Cortex of kidney (tissue), 1 donor: ENCODE measurements at places on chromosomes 5 and 9.

- no peak for DNase-seq
These were observed 471.9 kb upstream of the RGMB start for GRCh38 chr5:98301547-98301946.

DNA sequence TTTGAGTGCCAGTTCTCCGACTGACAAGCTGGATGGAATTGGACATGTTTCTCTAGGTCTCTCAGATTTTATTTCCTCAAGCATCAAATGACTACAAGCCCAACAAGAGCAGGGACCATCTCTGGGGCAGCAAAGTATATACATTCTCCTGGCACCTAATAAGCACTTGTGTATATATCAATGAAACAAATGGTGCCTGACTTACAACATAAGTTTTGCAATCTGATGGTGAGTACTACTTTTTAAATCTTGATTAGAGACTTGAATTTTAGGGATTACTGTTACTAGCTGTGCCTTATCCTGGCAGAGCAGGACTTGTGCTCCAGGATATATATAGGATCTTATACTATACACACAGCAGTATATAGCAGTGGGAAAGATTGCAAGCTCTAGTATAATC lies 8.8 kb upstream of the ABLIM3 start:
- DNase-seq: no peak

DNA sequence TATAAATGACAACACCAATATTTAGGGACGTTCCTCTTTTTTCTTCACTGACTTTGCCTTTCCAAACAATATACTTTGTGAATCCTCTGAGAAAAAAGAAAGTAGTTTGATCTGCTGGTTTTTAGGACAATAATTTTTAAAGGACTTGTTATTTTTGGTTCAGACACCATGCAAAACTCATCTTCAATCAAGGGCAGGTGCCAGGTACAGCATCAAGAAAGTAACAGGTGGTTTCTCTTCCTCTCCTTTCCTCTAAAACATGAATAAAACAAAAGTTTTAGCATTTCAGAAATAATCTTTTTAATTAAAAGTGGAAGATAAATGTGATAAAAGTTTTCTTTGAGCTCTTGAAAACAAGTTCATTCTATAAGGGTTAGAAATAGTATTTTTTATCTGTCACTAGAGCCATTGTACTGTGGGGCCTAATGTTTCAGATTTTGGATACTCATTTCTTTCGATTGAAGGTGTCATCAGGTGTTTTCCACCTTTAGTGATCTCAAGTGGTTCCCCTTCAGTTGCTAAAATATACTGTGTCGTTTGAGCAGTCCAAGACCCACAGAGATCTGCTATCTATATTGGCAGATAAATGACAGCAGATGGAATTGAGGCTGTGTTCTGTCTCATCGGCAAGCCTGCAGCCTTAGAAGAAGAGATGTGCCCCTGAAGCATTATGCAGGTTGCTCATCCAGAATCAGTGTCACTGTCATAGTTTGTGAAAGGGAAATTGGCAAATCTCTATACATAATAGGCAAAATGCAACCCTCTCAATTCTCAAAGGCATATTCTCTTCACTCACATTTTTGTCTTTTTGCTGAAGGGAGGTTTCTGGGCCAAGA lies 499.7 kb downstream of the PDE4D start:
- no peak for DNase-seq

DNA sequence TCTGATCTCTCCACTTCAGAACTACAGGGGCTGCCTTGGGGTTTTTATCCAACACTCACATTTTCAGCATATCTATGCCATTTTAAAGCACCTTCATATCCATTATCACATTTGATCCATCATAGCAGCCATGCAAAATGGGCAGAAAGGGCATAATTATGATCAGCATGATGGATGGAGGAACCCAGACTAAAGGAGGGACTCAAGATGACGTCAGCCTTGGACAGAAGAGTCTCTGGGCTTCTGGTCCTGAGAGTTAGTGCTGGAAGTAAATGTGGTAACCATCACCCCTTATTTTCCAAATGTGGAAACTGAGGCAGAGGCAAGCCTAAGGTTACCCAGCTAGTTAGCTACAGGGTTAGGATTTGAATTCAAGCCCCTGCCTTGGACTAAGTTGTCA lies 273.1 kb downstream of the DRD1 start:
- no peak for DNase-seq

- DNase-seq: no peak
These were observed 70.5 kb downstream of the MED27 start for GRCh38 chr9:132008855-132009812.
